ENCODE measurements at places on chromosomes 3 and 15.

DNA sequence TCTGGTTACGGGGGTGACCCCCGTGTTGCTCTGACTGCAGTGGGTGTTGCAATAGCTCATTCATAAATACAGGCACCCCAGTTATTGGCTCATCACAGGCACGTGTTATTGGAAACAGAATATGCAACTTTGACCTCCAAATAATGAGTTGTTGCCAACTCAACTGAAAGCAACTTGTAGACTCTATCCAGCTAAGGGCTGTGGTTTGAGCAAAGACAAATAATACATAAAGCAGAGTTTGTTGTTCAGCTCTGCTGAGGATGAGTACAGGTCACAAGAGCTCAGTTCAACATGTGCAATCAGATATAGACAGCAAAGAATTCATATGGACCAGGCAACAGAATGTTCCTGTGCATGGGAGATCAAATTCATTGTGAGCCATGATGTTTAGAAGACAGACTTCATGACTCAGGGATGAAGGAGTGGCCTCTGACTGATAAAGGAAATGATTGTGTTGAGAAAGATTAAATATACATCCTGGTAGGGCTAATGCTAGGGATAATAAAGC, 87.6 kb upstream of the LRIG1 start:
- DNase-seq, result no peak

GRCh38 chr15:65431731-65432130, 9.0 kb upstream of the IGDCC4 start:
- DNase-seq, result no peak

- no peak for DNase-seq
Measured at GRCh38 chr15:81064253-81064652, 63.5 kb downstream of the TLNRD1 start.

GRCh38 chr15:92184142-92184541, 209.5 kb upstream of the ST8SIA2 start:
- DNase-seq, result no peak

DNA sequence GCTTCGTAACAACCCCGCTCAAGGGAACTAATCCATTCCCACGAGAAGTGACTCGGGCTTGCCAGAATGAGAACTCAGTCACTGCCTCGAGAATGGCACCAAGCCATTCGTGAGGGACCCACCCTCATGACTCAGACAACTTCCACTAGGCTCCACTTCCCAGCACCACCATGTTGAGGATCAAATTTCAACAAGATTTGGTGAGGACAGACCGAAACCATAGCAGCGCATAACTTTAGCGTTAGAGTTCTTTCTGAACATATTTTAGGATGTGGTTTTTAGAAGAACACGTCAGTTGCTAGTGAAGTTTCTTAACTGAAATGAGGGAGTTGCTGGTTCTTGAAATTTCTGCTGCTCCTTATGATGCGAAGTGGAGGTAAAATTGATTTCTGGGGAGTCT, 13.5 kb downstream of the PTPRG start:
- DNase-seq, result no peak
